ENCODE measurements at places on chromosomes 7 and 10.
A peak's percentile ranks its signal among the peaks of the same experiment; 100 is the strongest.

GRCh38 chr7:29564496-29565223 lies 1.0 kb downstream of the PRR15 start:
- no peak for DNase-seq

DNA sequence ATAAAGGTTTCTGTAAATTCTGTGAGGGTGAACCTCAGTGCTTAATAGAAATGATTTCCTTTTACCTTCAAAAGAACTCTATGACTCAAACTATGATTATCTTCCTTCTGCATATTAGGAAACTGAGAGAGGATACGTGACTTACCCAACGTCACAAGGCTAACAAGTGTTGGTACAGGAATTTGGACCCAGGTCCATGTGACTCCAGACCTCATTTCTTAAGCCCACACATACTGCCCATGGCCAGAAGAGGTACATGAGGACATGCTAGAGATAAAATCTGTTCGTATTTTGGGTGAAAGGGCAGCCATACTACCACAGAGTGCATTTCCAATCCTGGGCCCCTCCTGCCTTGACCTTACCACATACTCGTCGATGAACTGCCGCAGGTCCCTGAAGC lies 61.5 kb upstream of the TM9SF3 start:
- peak; percentile 39 for DNase-seq

- no peak for DNase-seq
These were observed 17.3 kb downstream of the DAGLB start for GRCh38 chr7:6430271-6430940.

DNA sequence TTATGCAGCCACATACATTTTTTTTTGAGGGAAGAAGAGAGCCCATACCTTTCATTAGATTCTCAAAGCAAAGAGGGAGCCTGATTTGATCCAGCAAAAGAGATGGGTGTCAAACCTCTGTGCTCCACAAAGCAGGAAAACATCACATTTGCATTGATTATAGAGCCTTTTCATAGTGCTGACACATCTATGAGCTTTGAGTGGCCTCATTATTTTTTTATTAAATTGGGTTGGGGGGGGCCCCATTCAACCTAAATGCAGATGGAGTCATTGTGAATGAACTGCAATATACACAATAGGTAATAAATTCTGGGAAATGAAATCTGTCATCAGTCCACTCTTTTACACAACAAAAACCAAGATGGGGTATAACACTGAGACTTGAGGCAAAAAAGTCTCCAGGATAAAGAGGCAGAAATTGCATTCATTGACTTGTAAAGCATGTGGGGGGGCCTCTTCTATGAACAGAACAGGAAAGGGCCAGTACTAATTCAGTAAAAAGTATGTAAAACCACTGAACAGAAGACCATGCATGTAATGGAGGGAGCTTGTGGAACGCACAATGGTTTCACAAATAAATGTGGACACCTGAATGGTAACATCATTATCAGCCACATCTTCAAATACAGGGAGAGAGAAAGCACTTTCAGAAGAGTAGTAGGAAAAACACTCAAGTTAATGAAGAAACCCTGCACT lies 17.7 kb upstream of the ASB4 start:
- DNase-seq: no peak

- DNase-seq: no peak
These were observed 154.1 kb downstream of the LHFPL3 start for GRCh38 chr7:104482362-104483037.

GRCh38 chr10:6493521-6494441 lies 86.3 kb downstream of the PRKCQ start:
- no peak for DNase-seq

GRCh38 chr10:99612167-99612831 lies 7.9 kb downstream of the SLC25A28 start:
- no peak for DNase-seq

DNA sequence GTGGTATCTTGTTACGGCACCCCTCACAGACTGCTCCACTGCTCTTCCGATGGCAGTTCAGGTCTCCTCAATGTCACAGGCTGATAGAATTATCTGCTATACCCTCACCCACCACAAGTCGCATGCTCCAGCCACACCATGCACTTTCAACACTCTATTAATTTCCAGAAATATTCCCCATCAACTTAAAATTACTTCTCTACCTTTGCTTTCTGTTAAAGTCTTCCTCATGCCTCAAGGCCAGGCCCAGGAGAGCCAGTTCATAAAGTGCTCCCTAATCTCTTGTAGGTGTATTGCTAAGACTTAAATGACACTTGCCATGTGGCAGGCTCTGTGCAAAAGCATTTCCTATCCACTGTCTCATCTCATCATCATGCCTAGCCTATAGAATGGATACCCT lies 105.9 kb upstream of the ARID5B start:
- DNase-seq: no peak

- DNase-seq: no peak
These were observed 555.3 kb upstream of the CELF2 start for GRCh38 chr10:10462151-10462941.

- no peak for DNase-seq
These were observed 473.0 kb upstream of the KLF6 start for GRCh38 chr10:4257939-4258465.

GRCh38 chr10:44010873-44011602 lies 362.4 kb upstream of the ZNF32 start:
- no peak for DNase-seq

DNA sequence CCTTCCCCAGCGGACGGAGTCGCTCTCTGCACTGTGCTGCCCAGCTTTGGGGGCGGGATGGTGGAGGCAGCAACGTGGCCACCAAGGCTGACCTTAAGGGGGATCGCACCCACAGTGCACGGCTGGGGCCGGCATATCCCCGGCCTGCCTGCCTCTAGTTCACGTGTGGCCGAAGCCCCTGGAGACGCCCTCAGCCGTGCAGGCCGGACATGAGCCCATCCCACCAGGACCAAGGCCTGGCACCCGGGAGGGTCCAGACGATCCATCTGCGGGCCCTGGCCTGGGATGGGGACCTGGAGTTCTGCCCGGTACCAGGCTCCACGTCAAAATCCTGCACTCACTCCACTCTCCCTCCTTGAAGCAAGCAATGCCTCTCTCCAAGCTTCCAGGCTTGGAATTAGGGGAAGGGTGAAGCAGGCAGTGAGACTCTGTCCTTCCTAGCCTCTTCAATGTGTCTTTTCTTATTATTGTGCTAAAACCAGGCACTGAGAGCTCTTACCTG lies 520.8 kb downstream of the REEP3 start:
- no peak for DNase-seq

- DNase-seq: no peak
These were observed 119.6 kb downstream of the EMX2 start for GRCh38 chr10:117662126-117662525.

GRCh38 chr7:97021747-97022490 lies 2.7 kb downstream of the DLX5 start:
- DNase-seq: no peak

DNA sequence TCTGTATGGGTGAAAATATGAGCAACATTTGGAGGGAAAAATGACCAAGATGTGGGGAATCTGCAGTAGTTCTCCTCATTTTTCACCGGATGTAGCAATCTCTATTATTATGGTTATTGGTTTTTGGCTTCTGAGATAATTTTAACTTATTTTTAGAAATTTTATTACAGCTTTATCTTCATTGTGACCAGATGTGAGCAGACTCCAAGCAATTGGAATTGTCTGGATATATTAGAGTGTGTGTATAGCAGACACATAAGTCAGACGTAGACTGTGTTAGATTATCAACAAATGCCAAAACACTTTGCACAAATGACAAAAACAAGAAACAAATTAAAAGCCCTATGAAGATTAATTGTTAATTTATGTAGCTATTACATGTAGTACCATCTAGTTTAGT lies 249.1 kb downstream of the DNAJB9 start:
- DNase-seq: no peak

GRCh38 chr7:1646957-1647891 lies 22.9 kb upstream of the ELFN1 start:
- no peak for DNase-seq

- peak; percentile 60 for DNase-seq
These were observed 742 bp downstream of the LMBR1 start for GRCh38 chr7:156892081-156892800.

- DNase-seq: no peak
These were observed 79.2 kb downstream of the PHTF2 start for GRCh38 chr7:77877791-77878190.

- peak; percentile 89 for DNase-seq
These were observed 31.5 kb upstream of the ERV3-1 start for GRCh38 chr7:65037740-65038688.

GRCh38 chr7:92231-92674 lies 100.1 kb upstream of the FAM20C start:
- no peak for DNase-seq

DNA sequence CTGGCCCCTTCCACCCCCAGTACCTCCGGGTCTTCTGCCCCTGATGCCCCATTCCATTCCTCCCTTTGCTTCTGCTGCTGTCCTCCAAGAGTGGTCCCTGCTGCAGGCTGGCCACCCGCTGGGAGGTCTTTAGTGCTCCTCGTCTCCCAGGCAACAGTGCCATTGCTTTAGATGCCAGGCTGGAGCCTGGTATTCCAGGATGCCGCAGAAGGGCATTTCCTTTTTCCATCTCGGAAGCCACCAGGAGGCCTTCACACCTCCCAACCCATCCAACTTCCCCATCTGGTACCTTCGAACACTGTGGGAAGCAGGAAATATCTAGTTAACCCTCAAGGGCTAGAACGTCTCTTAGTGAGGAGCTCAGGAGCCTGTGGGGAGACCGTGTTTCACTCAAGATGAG lies 92.9 kb upstream of the DUSP5 start:
- no peak for DNase-seq

- no peak for DNase-seq
These were observed 22.4 kb downstream of the DPYSL4 start for GRCh38 chr10:132209130-132209529.

GRCh38 chr7:87596696-87597095 lies 4.0 kb downstream of the ABCB1 start:
- DNase-seq: no peak

DNA sequence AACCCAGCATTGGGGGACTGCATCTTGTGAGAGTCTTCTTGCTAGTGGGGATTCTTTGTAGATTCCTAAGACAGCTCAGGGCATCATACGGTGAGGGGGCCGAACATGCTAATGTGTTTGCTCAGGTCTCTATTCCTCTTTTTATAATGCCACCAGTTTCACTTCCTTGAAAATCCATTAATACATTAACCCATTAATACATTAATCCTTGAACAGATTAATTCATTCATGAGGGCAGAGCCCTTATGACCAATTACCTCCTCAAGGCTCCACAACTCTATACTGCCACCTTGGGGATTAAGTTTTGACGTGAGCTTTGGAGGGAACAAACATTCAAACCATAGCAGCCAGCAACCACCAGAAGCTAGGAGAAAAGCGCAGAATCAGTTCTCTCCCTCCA lies 67.2 kb upstream of the POT1 start:
- DNase-seq: no peak

DNA sequence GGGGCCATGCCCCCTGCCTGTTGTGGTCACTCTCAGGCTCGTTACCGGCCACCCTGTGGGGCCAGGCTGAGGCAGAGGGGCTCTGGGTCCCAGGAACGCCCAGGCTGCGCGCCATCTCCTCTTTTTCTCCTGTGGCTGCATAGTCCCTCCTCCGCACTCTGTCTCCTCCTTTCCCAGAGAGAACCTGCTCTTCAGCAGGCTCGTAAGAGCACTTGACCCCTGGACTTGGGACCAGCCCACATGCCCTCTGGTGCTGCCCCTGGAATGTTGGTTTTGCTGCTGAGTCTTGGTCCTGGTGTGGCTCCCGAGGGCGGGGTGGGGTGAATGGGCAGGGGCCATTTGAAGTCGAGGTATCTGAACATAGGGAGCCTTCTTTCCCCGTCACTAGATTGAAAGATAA lies 6.6 kb upstream of the BHLHA15 start:
- no peak for DNase-seq

- no peak for DNase-seq
These were observed 129.4 kb downstream of the KAT6B start for GRCh38 chr10:74955796-74956195.

DNA sequence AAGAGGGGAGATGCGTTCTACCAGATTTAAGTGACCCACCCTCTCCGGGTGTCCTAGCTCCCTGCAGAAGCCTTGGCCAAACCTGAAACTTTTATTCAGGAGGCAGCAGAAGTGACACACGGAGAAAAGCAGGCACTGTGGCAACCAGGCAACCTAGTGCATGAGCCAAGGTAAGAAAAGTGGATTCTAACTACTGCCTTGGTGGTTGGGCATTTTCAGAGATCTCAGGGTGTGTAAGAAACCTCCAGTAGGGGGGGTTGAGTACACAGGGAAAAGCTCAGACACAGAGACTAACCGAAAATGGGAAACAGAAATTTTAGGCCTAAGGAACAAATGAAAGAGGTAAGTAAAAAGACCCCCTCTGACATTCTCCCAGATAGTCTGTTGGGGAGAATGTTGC lies 645.7 kb downstream of the ANKRD7 start:
- no peak for DNase-seq

DNA sequence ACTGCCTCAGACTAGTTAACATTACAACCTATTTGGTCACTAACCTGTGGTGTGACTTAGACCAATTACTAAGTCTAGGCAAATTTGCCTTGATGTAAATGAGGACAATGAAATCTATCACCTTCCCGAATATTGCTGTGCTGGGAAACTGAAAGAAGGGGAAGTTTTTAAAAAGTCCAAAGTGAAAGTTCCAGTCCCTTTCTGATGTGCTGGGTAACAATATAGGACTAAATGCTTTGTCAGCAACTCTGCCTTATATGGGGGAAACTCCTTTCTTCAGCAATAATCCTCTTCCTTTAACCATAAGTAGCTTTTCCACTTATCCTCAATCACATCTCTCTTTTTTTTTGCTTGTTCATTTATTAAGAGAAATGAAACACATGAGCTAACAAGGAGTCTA lies 3.9 kb downstream of the PIK3AP1 start:
- no peak for DNase-seq

- no peak for DNase-seq
These were observed 340.9 kb downstream of the LRMDA start for GRCh38 chr10:75772153-75772887.

DNA sequence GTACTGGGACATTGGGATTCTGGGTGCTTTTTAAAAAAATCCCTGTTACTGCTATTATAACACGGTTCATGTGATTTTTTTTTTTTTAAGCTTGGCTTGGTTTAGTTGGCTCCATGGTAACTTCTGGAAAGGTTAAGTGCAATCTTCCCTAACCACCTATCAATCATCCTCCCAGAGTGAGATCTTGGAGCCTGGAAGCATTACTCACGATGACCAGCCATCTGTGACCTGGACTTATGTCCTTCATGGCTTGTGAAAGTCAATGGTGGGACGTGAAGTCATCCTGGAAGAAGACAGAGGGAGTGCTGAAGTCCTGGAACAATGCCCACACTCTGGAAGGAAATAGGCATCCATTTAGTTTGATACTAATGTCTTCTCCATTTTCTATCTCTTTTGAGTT lies 135.5 kb upstream of the FRMD4A start:
- no peak for DNase-seq

Data from T-helper 2 cell (primary cell).